Breast epithelium (tissue), 4 donors: ENCODE measurements at places on chromosomes 4 and X. TPM values are rescaled to one million over a fixed set of nuclear protein-coding genes. Genes with fewer than 3 reads are reported as not detected.

GRCh38 chrX:145848448-145848847, 30.8 kb downstream of the SLITRK2 start:
- no peaks in the 10 kb centered on the region for H3K27me3 ChIP-seq
- H3K4me1 ChIP-seq = no peaks in the 10 kb centered on the region
- H3K36me3 ChIP-seq = no peaks in the 10 kb centered on the region
- H3K4me3 ChIP-seq = no peak overlapping the region

- peak overlapping the region; percentile 22 for H3K4me3 ChIP-seq
- DNase-seq = peak; percentile 67
- H3K36me3 ChIP-seq = no peaks in the 10 kb centered on the region
- H3K4me1 ChIP-seq = no peaks in the 10 kb centered on the region
Observed at GRCh38 chr4:112348488-112349158, 51.5 kb downstream of the ALPK1 start.

Gene SPIN2A
- total RNA-seq = 1.3 TPM

Gene OTUD6A
- total RNA-seq = not detected

Gene DCAF8L2
- not detected for total RNA-seq

Gene GSPT2
- 8.6 TPM for total RNA-seq

Gene ZDHHC15
- 2.6 TPM for total RNA-seq

- no peaks in the 10 kb centered on the region for H3K36me3 ChIP-seq
- DNase-seq = peak; percentile 70
- no peak overlapping the region for H3K4me3 ChIP-seq
- H3K4me1 ChIP-seq = no peaks in the 10 kb centered on the region
Observed at GRCh38 chrX:70998411-70999027, 67.6 kb upstream of the SLC7A3 start.

Gene HTR2C
- not detected for total RNA-seq

GRCh38 chr4:16133406-16133805, 49.6 kb upstream of the PROM1 start:
- DNase-seq = no peak
- no peaks in the 10 kb centered on the region for H3K4me1 ChIP-seq
- no peak overlapping the region for H3K4me3 ChIP-seq
- no peaks in the 10 kb centered on the region for H3K27me3 ChIP-seq

Gene ELF4
- 5.3 TPM for total RNA-seq

DNA sequence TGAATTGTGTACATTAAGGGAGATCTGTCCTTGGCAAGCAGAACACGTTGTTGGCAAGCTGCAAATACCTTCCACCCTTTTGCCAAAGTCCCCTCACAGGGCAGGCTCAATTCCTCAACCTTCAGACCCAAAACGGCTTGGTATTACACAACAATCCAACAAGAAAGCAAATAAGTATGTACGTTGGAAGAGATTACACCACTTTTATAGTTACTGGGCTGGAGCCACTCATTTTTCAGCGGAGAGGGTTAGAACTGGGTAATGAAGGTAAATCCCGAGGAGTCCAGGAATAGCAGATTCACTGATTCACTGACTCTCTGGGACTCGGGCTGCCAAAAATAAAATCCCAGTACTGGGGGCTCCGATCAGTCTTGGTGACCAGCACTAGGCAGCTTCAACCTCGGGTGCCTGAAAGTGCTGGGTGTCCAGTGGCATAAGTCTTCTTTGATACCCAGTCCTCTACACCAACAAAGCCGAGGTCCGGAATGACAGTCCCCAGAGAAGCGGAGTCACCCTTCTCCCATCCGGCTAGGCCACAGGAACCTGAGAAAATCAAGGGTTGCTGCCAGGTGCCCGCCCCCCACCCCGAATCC, 587 bp downstream of the TIMM8A start:
- no peak for DNase-seq
- H3K27me3 ChIP-seq = no peaks in the 10 kb centered on the region
- peak overlapping the region; percentile 65 for H3K4me3 ChIP-seq
- H3K4me1 ChIP-seq = no peaks in the 10 kb centered on the region

GRCh38 chr4:40180356-40180755, 16.5 kb upstream of the RHOH start:
- H3K4me3 ChIP-seq = no peak overlapping the region
- H3K27me3 ChIP-seq = no peaks in the 10 kb centered on the region
- no peak overlapping the region for H3K27ac ChIP-seq
- no peaks in the 10 kb centered on the region for H3K36me3 ChIP-seq
- no peak for DNase-seq

Gene SHISA3
- total RNA-seq = 0.73 TPM

Gene PRIMPOL
- total RNA-seq = 25.2 TPM

GRCh38 chr4:96471956-96472867, 632.3 kb downstream of the PDHA2 start:
- H3K27ac ChIP-seq = no peak overlapping the region
- no peaks in the 10 kb centered on the region for H3K36me3 ChIP-seq
- H3K27me3 ChIP-seq = no peaks in the 10 kb centered on the region
- H3K4me1 ChIP-seq = no peaks in the 10 kb centered on the region
- DNase-seq = no peak

Gene DOCK11
- total RNA-seq = 26.9 TPM

DNA sequence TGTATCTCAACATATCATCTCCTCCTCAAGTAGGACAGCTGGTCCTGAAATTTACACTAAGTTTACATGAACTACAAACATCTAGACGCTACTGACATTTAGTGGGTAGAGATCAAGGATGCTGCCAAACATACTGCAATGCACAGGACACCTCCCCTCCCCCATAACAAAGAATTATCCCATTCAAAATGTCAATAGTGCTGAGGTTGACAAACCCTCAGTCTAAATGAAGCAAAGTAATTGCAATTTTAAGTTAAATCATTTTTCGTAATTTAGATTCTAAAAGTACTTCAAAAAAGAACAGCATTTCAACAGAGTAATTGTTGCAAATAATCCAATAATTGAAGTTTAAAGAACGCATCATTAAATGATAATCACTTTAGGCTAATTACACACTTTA, 1.2 kb downstream of the PRMT9 start:
- no peaks in the 10 kb centered on the region for H3K36me3 ChIP-seq
- DNase-seq = no peak
- no peak overlapping the region for H3K4me3 ChIP-seq
- H3K4me1 ChIP-seq = no peaks in the 10 kb centered on the region
- H3K27ac ChIP-seq = no peak overlapping the region
- H3K27me3 ChIP-seq = no peaks in the 10 kb centered on the region

DNA sequence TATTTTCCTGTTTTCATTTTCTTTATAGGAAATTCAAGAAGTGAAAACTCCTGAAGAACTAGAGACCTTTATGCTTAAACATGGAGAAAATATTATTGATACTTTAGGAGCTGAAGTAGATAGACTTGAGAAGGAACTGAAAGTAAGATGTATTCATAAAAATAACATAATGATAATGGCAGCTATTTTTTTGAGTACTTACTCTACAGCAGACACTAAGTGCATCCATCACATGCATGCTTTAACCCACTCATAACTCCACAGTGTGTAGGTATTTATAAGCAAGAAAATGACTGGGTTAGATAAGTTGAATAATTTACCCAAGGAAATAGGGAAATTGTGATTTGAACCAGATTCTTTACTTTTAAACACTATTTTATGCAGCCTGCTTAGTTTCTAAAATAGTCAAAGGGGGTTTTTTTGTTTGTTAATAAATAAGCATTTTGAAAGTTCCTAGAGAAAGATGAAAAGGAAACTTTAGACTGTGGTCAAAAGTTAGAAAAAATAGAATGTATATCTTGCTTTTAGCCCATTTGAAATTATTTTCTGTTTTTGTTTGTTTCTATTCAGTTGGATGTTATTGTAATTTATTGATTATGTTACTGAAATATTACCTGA, 74.2 kb downstream of the BEND4 start:
- no peaks in the 10 kb centered on the region for H3K36me3 ChIP-seq
- no peaks in the 10 kb centered on the region for H3K27me3 ChIP-seq
- H3K4me3 ChIP-seq = no peak overlapping the region
- no peaks in the 10 kb centered on the region for H3K4me1 ChIP-seq
- DNase-seq = no peak

Gene KCNIP4
- 0.66 TPM for total RNA-seq

- no peak overlapping the region for H3K27ac ChIP-seq
- H3K36me3 ChIP-seq = no peaks in the 10 kb centered on the region
- H3K4me3 ChIP-seq = no peak overlapping the region
Observed at GRCh38 chr4:37279894-37280592, 35.5 kb downstream of the NWD2 start.

Gene KLKB1
- total RNA-seq = 0.96 TPM

DNA sequence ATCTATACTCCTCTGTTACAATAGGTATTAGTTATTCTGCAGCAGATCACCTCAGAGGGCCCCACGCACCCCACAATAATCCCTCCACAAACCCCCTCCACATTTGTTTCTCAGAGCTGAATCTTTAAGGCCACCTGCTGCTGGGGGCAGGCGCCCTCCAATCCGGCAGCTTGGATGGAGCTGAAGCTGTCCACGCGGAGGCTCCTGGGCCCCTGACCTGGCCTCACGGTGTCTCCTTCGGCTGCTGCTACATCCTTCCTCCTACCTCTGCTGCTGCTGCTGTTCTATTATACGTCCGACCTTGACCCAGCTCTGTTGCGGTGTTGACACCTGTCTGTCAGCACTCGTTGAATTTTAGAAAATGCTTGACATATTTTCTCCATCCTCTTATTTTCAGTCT, 430.2 kb upstream of the ZFP42 start:
- no peaks in the 10 kb centered on the region for H3K36me3 ChIP-seq
- no peak overlapping the region for H3K4me3 ChIP-seq
- no peak overlapping the region for H3K27ac ChIP-seq
- no peak for DNase-seq
- H3K27me3 ChIP-seq = no peaks in the 10 kb centered on the region
- H3K4me1 ChIP-seq = no peaks in the 10 kb centered on the region

- H3K4me1 ChIP-seq = no peaks in the 10 kb centered on the region
- H3K36me3 ChIP-seq = no peaks in the 10 kb centered on the region
- no peak for DNase-seq
Observed at GRCh38 chrX:68490644-68491043, 8.2 kb upstream of the YIPF6 start.

- no peaks in the 10 kb centered on the region for H3K27me3 ChIP-seq
- DNase-seq = no peak
Observed at GRCh38 chr4:81445196-81445595, 26.5 kb downstream of the RASGEF1B start.

Gene FAM184B
- not detected for total RNA-seq

- DNase-seq = no peak
- H3K27ac ChIP-seq = no peak overlapping the region
- no peaks in the 10 kb centered on the region for H3K4me1 ChIP-seq
- no peaks in the 10 kb centered on the region for H3K36me3 ChIP-seq
Observed at GRCh38 chr4:92992758-92993157, 689.0 kb downstream of the GRID2 start.

DNA sequence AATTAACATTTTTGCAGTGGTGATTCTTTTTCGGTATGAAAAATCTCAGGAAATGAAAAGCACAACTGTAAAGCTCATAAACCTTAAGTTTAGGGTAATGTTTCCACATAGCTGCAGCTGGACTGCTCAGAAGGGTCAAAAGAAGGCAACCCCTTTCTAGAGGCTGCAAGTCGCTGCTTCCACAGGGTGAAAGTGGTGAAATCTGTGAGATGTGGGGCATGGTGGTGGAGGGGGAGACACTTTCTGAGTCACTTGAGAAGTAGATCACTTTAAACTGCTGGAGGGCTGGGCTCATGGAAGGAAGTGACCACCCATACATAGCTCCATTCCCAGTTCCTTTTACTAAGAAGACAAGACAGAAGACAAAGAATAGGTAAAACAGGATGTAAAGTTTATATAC, 8.7 kb downstream of the SFRP2 start:
- H3K4me3 ChIP-seq = no peak overlapping the region
- DNase-seq = no peak
- no peaks in the 10 kb centered on the region for H3K4me1 ChIP-seq
- no peak overlapping the region for H3K27ac ChIP-seq
- H3K27me3 ChIP-seq = no peaks in the 10 kb centered on the region
- H3K36me3 ChIP-seq = no peaks in the 10 kb centered on the region

GRCh38 chr4:123599061-123599919, 202.7 kb downstream of the SPRY1 start:
- DNase-seq = no peak
- H3K4me1 ChIP-seq = no peaks in the 10 kb centered on the region
- H3K36me3 ChIP-seq = no peaks in the 10 kb centered on the region
- peak overlapping the region; percentile 81 for H3K27ac ChIP-seq
- H3K4me3 ChIP-seq = no peak overlapping the region

DNA sequence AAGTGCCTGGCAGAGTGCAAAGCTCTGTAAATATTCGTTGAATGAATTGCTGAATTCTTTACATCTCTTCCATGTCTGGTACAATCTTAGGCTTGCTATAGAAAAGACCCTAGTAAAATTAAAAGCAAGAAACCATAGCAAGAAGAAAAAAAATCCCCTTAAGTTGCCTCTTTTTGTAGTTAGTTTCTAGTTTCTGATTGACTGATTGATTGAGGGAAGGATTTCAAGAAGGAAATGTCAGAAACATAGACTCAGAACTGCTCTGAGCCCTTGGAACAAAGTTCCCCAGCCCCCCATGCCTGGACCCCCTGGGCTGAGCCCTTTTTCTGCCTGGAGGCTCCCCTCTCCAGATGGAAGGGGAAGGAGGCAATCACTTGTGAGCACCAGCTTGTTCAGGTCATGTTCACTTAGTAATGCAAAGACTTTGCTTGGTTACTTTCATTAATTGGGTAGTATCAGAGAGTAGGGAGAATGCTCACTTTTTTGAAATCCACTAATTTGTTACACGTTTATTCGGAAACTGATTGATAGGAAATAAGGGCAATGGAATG, 35.6 kb downstream of the DAPP1 start:
- H3K27ac ChIP-seq = no peak overlapping the region
- H3K4me1 ChIP-seq = no peaks in the 10 kb centered on the region
- DNase-seq = no peak
- no peaks in the 10 kb centered on the region for H3K27me3 ChIP-seq
- H3K4me3 ChIP-seq = no peak overlapping the region

Gene PDGFC
- 59.7 TPM for total RNA-seq

Gene RFC1
- total RNA-seq = 43.6 TPM

DNA sequence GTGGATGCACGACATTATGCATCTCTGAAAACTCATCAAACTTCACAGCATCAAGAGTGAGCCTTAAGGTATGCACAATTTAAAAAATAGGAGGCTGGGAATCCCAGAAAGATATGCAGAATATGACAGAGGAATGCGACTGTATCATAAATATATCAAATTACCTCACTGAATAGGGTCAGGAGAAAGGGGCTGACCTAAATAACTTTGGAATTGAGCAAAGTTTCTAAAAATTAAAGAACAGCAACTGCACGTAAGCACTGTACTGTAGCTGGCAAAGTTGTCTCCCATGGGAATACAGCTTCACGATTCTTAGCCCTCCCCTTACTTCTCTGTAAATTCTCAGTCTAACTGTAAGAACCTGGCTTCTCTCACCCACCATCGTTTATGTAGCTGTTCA, 397.4 kb upstream of the ZFP42 start:
- H3K4me1 ChIP-seq = no peaks in the 10 kb centered on the region
- H3K4me3 ChIP-seq = no peak overlapping the region
- H3K27me3 ChIP-seq = no peaks in the 10 kb centered on the region
- no peaks in the 10 kb centered on the region for H3K36me3 ChIP-seq
- DNase-seq = no peak
